Fibroblast of lung (primary cell): ENCODE measurements at places on chromosomes 13 and 19. TPM values are rescaled to one million over a fixed set of nuclear protein-coding genes. Genes with fewer than 3 reads are reported as not detected.

- H3K4me1 ChIP-seq, result no peaks in the 10 kb centered on the region
- H3K27ac ChIP-seq, result no peak overlapping the region
- H3K36me3 ChIP-seq, result no peaks in the 10 kb centered on the region
These were observed 1.3 kb upstream of the SPIB start for GRCh38 chr19:50417111-50418081.

Gene CTXN1
- polyA plus RNA-seq, result 0.85 and 1.1 TPM in 2 replicates

DNA sequence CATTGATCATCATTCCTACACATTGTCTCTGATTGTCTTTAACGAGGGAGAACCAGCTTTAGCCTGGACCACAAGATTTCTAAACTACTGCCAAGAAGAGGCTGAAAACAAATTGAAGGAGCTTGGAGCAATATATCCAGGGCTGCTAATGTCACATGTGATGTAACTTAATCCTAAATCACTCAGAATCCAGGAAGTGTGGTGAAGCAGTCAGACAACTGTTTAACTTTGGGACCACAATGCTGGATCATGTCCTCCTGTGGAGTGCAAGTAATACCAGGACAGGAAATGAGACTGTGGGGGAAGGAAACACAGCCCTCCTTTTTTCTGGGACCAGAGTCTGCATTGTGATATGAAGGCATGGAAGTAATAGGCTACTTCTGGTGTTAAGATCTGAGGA lies 430.2 kb downstream of the KCTD12 start:
- no peaks in the 10 kb centered on the region for H3K36me3 ChIP-seq
- H3K27me3 ChIP-seq, result no peaks in the 10 kb centered on the region
- H3K4me3 ChIP-seq, result no peak overlapping the region
- DNase-seq, result peak; percentile 64
- H3K4me1 ChIP-seq, result no peaks in the 10 kb centered on the region

Gene HIPK4
- polyA plus RNA-seq, result 0.05 and 0.07 TPM in 2 replicates

- H3K36me3 ChIP-seq, result no peaks in the 10 kb centered on the region
- no peak overlapping the region for H3K4me3 ChIP-seq
- no peak for DNase-seq
- H3K4me1 ChIP-seq, result no peaks in the 10 kb centered on the region
- no peaks in the 10 kb centered on the region for H3K27me3 ChIP-seq
These were observed 190.9 kb downstream of the ZNF486 start for GRCh38 chr19:20357921-20358320.

GRCh38 chr19:22919946-22920345 lies 83.0 kb downstream of the ZNF728 start:
- no peaks in the 10 kb centered on the region for H3K27me3 ChIP-seq
- no peak for DNase-seq
- no peak overlapping the region for H3K4me3 ChIP-seq
- no peak overlapping the region for H3K27ac ChIP-seq

Gene ZNF100
- polyA plus RNA-seq, result 2.4 and 3.6 TPM in 2 replicates

DNA sequence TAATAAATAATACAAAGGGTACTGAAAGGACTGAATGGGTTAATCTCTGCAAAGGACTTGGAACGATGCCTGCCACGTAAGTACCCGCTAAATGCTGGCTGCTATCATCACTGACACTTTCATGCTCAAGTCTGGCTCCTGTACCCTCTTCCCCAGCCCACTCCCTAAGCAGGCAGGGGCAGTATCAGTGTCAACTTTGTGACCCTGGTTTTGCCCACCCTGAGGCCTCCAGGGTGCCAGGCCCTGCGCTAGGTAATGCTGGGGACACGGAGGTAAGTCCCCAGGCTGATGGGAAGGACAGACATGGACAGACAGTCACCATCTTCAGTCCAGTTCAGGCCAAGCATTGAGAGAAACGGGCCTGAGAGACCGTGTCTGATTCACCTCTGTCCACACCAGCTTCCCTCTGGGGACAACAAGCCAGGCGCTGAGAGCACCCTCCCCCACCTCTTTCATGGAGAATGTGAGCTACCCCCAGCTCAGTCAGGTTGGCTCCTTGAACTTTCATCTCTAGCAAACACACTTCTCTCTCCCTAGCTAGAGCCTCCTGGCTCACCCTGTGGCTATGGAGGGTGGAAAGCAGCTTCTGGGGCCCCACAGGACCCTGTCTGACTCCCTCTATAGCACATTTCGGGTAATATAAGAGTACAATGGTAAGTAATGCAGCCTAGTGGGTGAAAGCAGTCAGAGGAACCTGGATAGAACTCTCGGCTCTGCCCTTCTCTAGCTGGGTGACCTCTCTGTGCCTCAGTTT lies 800 bp downstream of the ETFB start:
- H3K27ac ChIP-seq, result peak overlapping the region; percentile 89
- H3K4me1 ChIP-seq, result peaks cover 13% of the 10 kb centered on the region
- H3K36me3 ChIP-seq, result no peaks in the 10 kb centered on the region
- peak; percentile 50 for DNase-seq
- no peaks in the 10 kb centered on the region for H3K27me3 ChIP-seq

Gene IL11
- polyA plus RNA-seq, result 1.2 and 1.3 TPM in 2 replicates
